ENCODE measurements at places on chromosomes 4 and X.

- DNase-seq = no peak
Measured at GRCh38 chr4:189364032-189364449, 576.6 kb upstream of the FRG1 start.

DNA sequence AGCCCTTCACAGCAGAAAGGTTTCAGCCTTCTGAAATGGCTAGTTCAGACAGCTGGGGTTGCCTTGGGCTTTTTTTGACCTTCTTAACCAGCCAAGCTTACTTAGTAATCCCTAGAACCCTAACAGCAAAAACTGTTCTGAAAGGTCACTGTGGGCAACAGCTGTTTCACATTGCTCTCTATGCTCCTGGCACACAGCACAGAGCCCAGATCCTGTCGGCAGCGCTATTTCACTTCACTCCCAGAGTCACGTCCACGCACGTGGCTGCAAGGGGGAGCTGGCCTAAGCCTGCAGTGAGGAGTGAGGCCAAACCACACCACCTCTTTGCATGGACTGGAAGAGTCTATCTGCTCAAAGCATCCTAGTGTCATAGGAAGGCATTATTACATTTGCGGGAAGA, 32.0 kb upstream of the STS start:
- DNase-seq = no peak

- DNase-seq = no peak
Measured at GRCh38 chr4:76302826-76303438, 3.6 kb upstream of the STBD1 start.

DNA sequence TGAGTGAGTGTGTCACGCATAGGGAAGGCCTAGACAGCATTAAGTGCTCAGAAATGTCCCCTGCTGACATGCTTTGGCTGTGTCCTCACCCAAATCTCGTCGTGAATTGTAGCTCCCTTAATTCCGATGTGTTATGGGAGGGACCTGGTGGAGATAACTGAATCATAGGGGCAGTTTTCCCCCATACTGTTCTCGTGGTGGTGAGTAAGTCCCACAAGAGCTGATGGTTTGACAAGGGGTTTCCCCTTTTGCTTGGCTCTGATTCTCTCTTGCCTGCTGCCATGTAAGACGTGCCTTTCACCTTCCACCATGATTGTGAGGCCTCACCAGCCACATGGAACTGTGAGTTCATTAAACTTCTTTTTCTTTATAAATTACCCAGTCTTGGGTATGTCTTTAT, 78.0 kb downstream of the NSUN7 start:
- no peak for DNase-seq

DNA sequence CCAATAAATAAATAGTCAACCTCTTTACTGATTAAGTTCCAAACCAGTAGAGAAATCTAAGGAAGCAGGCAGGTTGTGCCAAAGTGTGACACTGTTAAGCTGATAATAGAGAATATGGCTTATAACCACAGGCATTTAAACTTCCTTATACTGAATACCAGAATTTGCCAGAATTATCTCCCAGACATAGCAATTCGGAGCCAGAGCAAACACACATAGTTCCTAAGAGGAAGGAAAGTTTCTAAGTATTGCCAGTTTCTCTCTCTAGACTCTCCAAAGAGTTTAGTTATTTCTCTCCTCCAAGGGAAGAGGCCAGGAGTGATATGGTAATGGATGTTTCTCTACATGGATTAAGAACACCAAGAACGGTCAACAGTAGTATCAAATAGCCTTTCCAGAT, 191.7 kb upstream of the CPEB2 start:
- no peak for DNase-seq

- DNase-seq = no peak
Measured at GRCh38 chr4:31647786-31648185, 927.6 kb downstream of the PCDH7 start.

- DNase-seq = no peak
Measured at GRCh38 chr4:40607221-40607620, 22.4 kb downstream of the RBM47 start.

GRCh38 chr4:25538430-25538829, 117.2 kb upstream of the SLC34A2 start:
- DNase-seq = no peak

DNA sequence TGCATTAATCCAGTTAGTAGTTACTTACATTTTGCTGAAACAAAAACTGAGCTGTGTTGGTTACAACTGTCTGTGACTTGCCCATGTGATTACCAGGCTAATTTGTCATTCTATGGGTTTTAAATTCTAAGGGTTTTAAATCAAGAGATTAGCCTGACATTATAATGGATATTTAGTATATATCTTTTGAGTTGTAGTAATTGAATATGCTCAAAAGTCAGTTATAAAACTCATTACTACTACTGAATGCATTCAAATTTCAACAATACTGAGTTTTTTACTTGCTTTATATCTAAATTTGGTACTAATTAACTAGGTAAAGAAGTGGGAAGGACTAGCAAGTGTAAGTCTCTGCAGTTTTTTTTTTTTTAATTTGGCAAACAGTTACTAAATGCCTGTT, 14.7 kb downstream of the LARP7 start:
- DNase-seq = no peak

DNA sequence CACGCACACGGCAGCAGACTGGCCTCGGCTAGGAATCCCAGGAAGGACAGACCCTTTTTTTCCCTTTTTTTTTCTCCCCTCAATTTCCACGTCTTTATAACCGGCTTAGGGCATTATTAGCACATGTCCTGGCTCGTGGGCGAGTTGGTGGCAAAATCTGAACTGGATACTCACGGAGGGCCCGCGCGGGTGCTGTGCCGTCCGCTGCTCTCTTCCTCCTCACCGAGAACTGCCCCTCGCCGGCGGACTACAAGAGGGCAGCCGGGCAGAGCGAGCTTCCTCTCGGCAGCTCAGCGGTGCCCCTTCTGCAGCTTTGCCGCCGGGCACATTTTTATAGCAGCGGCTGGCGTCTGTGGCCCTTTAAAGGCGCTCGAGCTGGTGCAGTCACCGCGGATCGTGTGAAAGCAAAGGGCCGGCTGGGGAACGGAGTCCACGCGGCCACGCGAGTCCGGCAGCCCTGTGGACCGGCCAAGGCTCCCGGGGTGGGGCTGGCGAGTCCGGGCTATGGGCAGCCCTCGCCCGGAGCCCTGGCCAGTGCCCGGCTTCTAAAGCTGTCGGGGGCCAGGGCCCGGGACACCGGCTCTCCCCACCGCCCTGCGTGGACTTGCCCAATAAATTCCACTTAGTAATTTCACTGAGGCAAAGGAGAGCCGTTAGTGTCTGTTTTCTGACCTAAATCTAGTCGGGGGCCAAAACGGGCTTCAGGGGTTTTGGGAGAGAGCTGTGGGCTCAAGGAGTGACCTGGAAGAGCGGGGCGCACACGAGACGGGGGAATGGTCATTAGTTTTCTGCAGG, 1.3 kb upstream of the CITED1 start:
- no peak for DNase-seq

GRCh38 chr4:140052050-140052449, 101.9 kb downstream of the MAML3 start:
- peak; percentile 42 for DNase-seq

DNA sequence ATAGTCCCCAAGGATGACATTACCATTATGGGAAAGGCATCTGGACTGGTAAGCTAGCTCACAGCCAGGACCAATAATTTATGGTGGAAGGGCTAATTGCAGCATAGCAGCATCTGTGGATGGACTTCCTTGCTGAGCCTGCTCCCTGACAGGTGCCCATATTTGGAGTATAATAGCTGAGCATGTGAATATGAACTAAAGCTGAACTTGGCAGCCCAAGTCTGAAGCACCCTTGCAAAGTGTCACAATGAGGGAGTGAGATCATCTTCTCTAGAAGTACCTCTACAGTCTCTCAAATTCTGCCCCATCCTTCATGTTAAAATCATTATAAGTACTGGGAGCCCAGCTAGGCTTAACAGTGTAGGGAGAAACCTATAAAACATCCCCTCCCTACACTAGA, 128.2 kb upstream of the INPP4B start:
- no peak for DNase-seq

DNA sequence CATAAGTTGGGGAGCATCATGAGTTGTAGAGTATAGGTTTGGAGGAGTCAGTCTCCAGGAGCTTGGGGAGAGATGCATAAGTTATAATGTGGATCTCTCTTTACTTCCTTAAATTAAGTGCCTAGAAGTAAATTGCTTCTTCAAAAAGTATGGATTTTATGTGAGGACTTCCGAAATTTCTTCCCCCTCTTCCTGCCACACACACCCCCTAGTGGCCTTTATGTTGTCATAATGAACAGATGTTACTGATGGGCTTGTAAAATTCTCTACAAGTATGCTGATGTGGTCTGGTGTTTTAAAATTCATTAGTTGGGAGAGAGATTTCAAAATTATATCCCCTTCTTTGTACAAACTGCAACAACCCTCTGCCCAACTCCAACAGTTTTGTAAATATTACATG, 2.3 kb upstream of the METTL14 start:
- no peak for DNase-seq

DNA sequence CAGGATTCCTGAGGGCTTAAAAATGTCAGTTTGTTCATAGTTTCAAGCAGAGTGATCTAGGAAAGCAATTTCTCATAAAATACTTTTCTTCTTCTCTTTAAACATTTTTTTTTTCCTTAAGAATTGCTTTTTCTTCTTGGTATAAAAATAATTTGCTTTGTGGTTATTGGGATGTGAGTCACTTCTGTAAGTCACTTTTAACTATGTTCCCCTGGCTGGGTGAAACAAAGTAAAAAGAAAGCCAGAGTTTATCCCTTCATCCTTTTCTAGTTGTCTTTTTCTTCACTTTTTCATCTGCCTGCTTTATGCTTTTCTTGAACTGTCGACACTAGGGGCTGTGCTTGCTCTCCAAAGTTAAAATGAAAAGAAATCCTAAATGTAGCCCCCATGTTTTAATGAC, 33.5 kb downstream of the ARSJ start:
- DNase-seq = no peak

GRCh38 chr4:3860061-3860912, 94.1 kb downstream of the ADRA2C start:
- no peak for DNase-seq

DNA sequence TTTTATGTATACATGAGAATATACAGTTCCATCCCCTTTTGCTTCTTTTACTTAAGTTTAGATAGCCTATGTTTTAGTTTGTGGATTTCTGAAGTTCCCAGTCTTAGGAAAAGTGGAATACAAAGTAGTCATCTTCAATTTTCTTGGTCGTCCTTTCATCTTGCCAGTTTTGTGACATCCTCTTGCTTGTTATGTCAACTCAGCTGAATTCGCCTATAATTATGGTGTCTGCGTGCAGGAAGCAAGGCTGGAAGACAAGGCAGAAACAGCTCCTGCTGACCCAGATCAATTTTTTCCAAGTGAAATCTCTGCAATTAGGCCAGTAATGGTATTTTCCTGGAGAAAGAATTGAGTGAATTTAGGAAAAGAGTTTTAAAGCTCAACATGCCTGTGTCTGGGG, 28.1 kb upstream of the NYX start:
- DNase-seq = no peak

- no peak for DNase-seq
Measured at GRCh38 chr4:109912706-109913595, at the start of gene EGF. Gene EGF (plus strand): TSS chr4:109912883. CDS start chr4:109913336, 453 bp downstream.

- DNase-seq = no peak
Measured at GRCh38 chr4:176817204-176817603, 24.5 kb upstream of the VEGFC start.

GRCh38 chr4:180727478-180727877, 1515.7 kb upstream of the TENM3 start:
- no peak for DNase-seq

- DNase-seq = no peak
Measured at GRCh38 chr4:71400810-71401209, 62.0 kb downstream of the SLC4A4 start.

- DNase-seq = no peak
Measured at GRCh38 chrX:20362268-20363267, 95.9 kb upstream of the RPS6KA3 start.

DNA sequence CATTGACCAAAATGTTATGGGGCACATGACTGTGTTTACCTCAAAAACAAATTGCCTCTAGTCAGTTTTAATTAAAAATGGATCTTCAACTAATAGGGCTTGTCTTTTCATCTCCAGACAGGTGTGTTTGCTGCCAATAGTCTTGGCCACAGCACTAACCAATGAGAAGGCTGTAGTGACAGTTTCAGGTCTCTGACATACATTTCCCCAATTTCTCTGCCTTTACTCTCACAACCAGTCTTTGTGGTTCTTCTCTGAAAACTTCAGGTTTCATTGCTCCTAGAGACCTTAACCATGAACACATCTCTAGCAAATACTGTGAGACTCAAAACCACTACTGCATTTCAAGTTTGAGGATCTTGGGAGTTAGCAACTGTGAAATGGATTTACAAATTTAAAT, 3.5 kb upstream of the EDNRA start:
- no peak for DNase-seq

DNA sequence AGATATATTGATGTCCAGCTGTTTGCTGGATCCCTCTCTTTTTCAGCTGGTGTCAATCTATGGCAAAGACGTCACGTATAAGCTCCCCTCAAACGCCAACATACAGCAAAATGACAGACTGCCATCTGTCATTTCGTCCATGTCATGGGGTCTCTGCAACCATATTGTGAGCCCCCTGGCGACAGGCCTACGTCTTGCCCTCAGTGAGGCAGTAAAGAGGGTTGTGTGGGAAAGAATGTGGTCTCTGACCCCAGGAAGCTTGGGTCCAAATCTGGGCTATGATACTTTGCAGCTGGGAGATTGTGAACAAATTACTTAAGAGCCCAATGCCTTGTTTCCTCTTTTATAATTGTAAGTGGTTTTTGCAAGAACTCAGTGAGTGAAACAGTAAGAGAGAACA, 7.4 kb downstream of the SUPT20HL2 start:
- DNase-seq = no peak

GRCh38 chrX:10904220-10904619, 206.9 kb upstream of the HCCS start:
- DNase-seq = no peak

DNA sequence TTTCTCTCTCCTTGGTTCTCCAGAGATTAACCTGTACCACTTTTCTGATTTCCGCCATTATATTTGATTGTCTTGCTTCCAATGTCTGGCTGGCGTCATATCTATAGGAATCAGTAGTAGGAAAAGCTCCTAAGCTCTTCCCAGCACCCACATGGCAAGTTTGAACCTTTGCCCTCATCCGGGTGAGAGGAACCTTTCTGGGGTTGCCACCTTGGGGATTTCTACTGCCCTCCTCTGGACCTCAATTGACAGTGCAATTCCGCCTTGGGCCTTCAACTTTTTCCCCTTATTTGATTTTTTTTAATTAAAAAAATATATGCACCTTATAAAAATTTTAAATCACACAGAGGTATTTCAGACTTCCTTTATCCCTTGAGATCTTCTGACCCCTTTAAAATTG, 2.0 kb upstream of the CXorf66 start:
- DNase-seq = no peak

DNA sequence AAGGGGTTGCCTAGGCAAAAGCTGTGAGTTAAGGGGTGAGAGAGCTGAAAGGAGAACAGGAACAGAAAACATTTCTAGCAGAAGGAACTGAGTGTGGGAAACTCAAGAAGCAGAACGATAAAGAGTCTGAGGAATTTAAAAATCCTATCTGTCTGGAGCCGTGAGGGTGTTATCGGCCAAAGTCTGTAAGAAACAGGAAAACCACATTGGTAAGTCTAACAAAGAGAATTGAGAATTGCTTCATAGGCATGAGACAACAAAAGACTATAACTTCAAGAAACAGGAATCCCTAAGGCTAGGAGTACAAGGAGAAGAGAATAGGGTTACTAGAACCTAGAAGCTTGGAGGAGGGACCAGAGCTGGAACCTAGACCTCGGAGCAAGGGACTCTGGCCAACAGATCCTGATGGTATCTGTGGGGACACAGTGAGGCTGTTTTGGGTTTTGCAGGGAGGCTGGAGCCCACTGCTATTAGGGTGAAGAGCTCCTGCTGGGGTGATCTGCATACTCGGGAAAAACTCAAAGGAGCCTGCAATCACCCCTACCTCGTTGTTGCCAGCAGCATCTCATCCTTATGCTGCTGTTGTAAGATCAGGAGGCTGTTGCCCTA, 175.6 kb downstream of the FBXO8 start:
- no peak for DNase-seq
